ENCODE measurements at places on chromosomes 7 and 10. TPM values are rescaled to one million over a fixed set of nuclear protein-coding genes. Genes with fewer than 3 reads are reported as not detected.

GRCh38 chr10:94213980-94214379 is 148.8 kb downstream of the NOC3L start:
- no peak overlapping the region for H3K27ac ChIP-seq
- no peaks in the 10 kb centered on the region for H3K27me3 ChIP-seq
- peaks cover 3% of the 10 kb centered on the region for H3K4me1 ChIP-seq
- no peak for DNase-seq

TMEM184A gene
- under 0.01 TPM for total RNA-seq

- no peaks in the 10 kb centered on the region for H3K4me1 ChIP-seq
- H3K36me3 ChIP-seq: no peaks in the 10 kb centered on the region
- no peaks in the 10 kb centered on the region for H3K27me3 ChIP-seq
- H3K27ac ChIP-seq: no peak overlapping the region
- no peak overlapping the region for H3K4me3 ChIP-seq
These were observed 50.3 kb upstream of the SP4 start for GRCh38 chr7:21377545-21377944.

FKBP9 gene
- 420 TPM for total RNA-seq

- H3K27me3 ChIP-seq: no peaks in the 10 kb centered on the region
- H3K4me1 ChIP-seq: no peaks in the 10 kb centered on the region
- no peak overlapping the region for H3K4me3 ChIP-seq
- no peak for DNase-seq
These were observed 622.5 kb downstream of the ANKRD7 start for GRCh38 chr7:118846977-118847376.

GRCh38 chr10:115321360-115321759 is 228.2 kb downstream of the ATRNL1 start:
- no peak for DNase-seq
- H3K27me3 ChIP-seq: no peaks in the 10 kb centered on the region
- no peaks in the 10 kb centered on the region for H3K4me1 ChIP-seq
- H3K36me3 ChIP-seq: no peaks in the 10 kb centered on the region
- H3K27ac ChIP-seq: no peak overlapping the region

- H3K4me3 ChIP-seq: no peak overlapping the region
- DNase-seq: no peak
- no peaks in the 10 kb centered on the region for H3K4me1 ChIP-seq
- H3K36me3 ChIP-seq: no peaks in the 10 kb centered on the region
- no peak overlapping the region for H3K27ac ChIP-seq
These were observed 33.3 kb upstream of the OTUD1 start for GRCh38 chr10:23405540-23405939.

DNA sequence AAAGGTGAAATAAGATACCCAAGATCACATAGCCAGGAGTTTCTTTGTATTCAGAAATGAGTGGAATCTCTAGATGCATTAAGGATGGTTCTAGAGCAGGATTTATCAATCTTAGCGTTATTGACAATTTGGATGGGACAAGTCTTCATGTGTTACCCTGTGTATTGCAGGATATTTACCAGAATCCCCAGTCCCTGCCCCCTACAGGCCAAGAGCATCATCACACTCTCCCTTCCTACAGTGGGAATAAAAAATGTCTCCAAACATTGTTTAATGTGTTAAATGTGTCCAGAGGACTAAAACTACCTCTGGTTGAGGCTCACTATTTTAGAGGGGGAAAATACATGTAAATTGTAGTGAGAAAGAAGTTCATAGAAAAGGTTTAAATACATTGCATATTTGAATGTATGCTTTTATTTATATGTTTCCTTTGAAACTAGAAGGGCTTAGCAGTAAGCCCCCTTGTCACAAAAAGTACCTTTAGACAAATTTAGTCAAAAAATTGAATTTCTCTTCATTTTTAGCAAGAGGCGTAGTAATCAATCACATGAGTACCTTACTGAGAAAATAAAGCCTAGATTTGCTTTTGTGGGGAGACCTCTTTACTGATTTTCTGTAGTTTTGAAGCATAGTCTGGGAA is 141.2 kb downstream of the MLLT10 start:
- peak; percentile 25 for DNase-seq
- no peak overlapping the region for H3K27ac ChIP-seq
- H3K27me3 ChIP-seq: no peaks in the 10 kb centered on the region
- no peaks in the 10 kb centered on the region for H3K4me1 ChIP-seq
- peaks cover 8% of the 10 kb centered on the region for H3K36me3 ChIP-seq

DNA sequence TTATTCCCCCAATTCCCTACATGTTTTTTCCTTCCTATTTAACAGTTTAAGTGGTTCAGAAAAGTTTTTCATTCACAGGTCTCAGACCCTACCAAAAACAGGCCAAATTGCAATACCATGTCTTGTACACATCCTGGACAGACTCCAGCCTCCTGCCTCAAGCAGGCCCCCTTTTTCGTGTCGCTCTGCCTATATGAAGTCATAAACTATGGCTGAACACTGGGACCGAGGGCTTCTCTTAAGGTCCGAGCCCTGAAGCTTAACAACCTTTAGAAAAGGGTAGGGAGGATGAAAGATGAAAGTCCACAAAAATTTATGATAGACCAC is 1.4 kb downstream of the FBXW4 start:
- H3K4me1 ChIP-seq: peaks cover 16% of the 10 kb centered on the region
- DNase-seq: peak; percentile 85
- H3K27me3 ChIP-seq: no peaks in the 10 kb centered on the region
- peak overlapping the region; percentile 93 for H3K4me3 ChIP-seq
- no peaks in the 10 kb centered on the region for H3K36me3 ChIP-seq

FAM25C gene
- total RNA-seq: not detected

CPA2 gene
- total RNA-seq: not detected

DNA sequence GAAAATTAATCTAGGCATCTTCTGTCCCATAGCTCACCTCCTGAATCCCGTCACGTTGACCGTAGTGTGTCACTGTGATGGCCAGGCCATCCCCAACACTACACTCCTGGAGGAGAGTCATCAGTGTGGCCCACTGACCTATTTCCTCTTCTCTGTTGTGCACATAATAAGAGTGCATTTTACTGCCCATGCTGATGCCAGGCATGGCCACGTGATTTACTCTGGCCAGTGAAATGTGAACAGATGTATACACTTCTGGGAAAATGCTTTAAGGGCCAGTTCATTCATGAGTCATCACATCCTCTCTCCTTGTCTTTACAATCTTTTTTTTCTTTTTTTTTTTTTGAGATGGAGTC is 101.9 kb upstream of the PIP4K2A start:
- H3K4me1 ChIP-seq: peaks cover 15% of the 10 kb centered on the region
- H3K27ac ChIP-seq: peak overlapping the region; percentile 88
- H3K27me3 ChIP-seq: no peaks in the 10 kb centered on the region
- H3K4me3 ChIP-seq: no peak overlapping the region
- peak; percentile 69 for DNase-seq

DNA sequence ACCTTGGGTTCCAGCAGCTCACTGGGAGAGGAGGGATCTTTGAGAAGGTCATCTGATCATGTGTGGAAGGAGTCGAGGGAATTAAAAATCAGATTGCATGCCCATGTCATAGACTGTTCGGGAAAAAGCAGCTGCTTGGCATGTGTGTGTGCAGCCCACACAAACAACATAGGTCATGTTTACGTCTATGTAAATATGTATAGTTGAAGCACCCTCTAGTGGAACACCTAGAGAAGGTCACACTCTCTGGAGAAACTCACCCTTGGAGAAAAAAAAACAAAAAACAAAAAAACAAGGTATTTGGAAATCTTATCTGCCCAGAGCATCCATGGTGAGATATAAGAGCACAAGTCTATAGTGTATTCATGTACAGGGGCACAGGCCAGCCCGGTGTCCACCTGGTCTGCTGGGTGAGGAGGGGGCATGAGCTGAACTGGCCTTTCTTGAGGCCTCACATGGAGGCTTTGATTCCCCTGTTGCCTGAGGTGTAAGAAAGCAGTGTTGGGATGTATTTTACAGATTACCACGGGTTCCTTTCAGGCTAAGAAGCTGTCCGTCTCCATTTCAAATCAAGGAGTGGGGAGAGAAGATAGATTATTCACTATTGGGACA is 98.0 kb downstream of the NPY start:
- H3K4me3 ChIP-seq: no peak overlapping the region
- no peak overlapping the region for H3K27ac ChIP-seq
- H3K27me3 ChIP-seq: peaks cover 2% of the 10 kb centered on the region
- no peaks in the 10 kb centered on the region for H3K4me1 ChIP-seq

DNA sequence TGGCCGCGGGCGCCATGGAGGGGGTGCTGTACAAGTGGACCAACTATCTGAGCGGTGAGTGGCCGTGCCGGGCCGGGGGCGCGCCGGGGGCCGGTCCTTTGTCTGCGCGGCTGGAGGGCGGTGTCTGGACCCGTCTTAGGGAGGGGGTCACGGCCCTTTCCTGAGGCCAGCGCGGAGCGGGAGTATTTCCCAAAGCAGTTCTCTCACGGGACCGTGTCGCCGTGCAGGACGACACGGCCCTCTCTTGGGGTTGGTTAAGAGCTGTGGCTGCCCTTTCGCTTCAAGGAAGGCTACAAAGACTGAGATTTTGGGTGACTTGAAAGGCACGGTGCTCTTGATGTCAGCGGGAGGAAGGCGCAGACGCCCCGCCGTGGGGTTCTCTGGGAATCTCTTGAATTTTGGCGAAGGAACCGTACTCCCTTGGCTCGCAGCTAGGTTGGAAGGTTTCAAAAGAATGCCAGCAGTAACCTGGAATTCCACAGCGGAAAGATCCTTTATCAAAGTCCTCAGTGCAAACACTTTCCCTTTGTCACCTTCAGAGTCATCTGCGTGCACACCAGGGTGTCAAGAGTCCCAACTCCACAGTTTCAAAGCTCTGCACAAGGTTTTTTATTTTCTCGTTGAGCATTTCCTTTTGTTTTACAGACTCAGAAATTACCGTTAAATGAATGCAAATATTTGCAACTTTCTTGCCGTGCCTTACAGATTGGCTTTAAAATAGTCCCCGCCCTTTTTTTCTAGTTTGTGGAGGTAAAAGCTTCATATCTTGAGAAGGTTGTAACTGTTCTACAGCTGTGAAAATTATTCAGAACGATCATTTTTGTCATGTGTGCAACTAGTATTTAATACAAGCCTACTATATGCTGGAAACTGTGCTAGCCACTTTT is 780 bp downstream of the PLEKHA8 start:
- peak overlapping the region; percentile 82 for H3K4me3 ChIP-seq
- no peaks in the 10 kb centered on the region for H3K27me3 ChIP-seq
- peak; percentile 86 for DNase-seq

PLXNA4 gene
- 4.3 TPM for total RNA-seq

GRCh38 chr10:118238573-118239235 is 103.4 kb downstream of the FAM204A start:
- H3K36me3 ChIP-seq: no peaks in the 10 kb centered on the region
- DNase-seq: no peak
- H3K27me3 ChIP-seq: peaks cover 32% of the 10 kb centered on the region
- no peaks in the 10 kb centered on the region for H3K4me1 ChIP-seq
- no peak overlapping the region for H3K4me3 ChIP-seq

BCCIP gene
- total RNA-seq: 25.9 TPM

GRCh38 chr10:44294726-44295412 is 90.0 kb downstream of the CXCL12 start:
- DNase-seq: peak; percentile 80
- H3K4me1 ChIP-seq: peaks cover 28% of the 10 kb centered on the region
- peak overlapping the region; percentile 99 for H3K27ac ChIP-seq
- H3K27me3 ChIP-seq: no peaks in the 10 kb centered on the region

DNA sequence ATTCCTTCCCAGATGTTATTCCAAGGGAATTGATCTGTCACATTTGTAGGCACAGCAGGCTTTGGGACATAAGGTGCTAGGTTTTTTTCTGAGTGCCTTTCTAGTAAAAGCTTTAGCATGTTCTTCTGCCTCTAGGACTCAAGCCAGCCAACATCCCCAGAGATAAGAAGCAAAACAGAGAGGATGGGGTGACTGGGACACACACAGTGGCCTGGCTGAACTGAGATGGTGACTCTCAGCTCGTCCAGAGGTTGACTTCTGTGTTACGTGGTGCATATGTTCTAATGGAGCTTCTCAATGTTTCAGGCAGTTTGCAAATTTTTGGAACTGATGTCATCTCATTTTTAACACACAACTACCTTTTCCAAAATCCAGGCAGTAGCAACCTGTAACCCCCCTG is 188.1 kb upstream of the CELF2 start:
- no peaks in the 10 kb centered on the region for H3K36me3 ChIP-seq
- no peak for DNase-seq
- H3K4me1 ChIP-seq: peaks cover 40% of the 10 kb centered on the region
- no peak overlapping the region for H3K4me3 ChIP-seq

DNA sequence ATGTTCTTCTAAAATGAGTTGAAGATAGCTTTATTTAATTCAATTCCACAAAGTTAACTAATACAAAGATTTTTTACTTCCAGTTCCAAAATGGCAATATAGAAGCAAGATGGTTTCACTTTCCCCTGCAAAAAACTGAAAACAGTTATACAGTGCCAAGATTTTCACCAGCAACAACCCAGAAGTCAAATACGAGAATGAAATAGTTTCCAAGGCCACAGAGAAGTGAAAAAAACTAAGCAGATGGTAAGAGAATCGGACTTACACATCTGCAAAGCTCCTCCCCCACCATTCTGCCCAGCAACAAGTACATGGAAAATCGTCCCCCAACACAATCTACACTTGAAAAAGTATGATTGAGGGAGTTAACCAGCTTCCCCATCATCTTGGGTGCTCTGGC is 30.3 kb upstream of the KEL start:
- DNase-seq: no peak
- H3K4me3 ChIP-seq: peak overlapping the region; percentile 44
- H3K27ac ChIP-seq: no peak overlapping the region
- H3K27me3 ChIP-seq: no peaks in the 10 kb centered on the region
- H3K36me3 ChIP-seq: no peaks in the 10 kb centered on the region

ANKRD30A gene
- total RNA-seq: not detected

DNA sequence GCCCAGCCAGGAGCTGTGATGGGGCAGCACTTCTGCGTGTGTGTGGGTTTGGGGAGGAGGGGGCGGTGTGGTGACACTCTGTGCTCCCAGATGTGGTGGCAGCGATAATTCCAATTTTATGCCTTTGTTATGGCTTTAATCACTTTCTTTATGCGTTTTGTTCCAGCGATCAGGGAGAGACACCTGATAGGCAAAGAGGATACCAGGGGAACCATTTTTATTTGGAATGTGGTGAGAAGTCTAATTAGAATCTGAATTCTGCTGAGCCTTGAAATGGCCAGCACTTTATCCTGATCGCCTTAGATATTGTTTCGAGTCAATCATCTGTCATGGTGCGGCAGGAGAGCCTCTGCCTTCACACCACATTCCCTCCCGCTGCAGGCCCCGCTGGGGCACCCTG is 79.5 kb downstream of the HIF1AN start:
- H3K27me3 ChIP-seq: peaks cover 54% of the 10 kb centered on the region
- no peak overlapping the region for H3K4me3 ChIP-seq
- H3K4me1 ChIP-seq: no peaks in the 10 kb centered on the region
- H3K27ac ChIP-seq: no peak overlapping the region
- no peaks in the 10 kb centered on the region for H3K36me3 ChIP-seq

All from osteoblast (primary cell).